ENCODE measurements at places on chromosomes 2 and 18.

DNA sequence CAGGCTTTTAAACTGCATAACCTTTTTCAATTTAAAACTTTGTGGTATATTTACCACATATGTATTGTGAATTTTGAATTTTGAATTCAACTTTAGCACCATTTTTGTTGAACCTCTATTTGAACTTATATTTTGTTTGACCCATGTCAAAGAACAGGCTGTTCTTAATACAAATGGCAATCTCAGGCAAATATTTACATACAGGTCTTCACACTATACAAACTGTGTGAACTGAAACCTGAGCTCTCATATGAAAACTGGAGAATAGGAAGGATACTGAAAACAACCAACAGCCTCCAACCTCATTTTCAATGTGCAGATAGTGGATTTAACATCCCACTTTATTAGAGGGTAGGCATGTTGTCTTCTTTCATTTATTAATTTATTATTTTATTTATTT is 491.8 kb downstream of the KCNJ3 start:
- no peak for DNase-seq

DNA sequence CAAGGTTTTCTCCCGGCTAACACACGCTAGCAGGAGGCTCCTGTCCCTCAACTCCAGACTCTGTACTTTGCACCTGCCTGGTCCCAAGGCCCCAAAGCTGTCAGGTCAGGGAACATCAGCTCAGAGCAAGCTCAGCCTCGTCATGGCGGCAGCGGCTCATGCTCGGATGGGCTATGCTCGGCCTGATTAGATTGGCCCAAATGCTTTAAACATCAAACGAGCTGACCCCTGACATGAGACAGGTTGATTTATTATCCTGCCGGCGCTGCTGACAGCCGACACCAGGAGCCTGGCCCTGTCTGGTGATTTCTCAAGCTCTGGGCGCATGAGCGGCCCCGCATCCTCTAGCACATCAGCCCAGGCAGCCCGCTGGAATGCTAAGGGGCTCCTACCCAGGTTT is 436.4 kb downstream of the EIPR1 start:
- no peak for DNase-seq

DNA sequence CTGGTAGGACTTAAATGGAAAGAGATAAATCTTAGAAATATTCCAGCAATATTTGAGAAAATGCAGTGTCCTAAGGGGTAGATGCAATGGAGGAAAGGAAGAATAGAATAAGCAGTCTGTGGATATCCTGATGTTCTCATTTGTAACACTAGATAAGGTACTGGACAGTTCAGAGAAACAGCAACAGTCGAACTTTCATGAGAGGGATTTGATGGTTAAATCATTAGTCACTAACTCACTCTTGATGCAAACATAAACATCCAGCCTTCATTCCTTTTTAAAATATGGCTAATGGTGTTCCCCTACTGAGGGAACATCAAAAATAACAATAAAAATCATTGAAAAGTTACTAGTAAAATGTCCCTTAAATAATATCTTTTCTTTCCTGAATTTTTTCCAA is 211.4 kb upstream of the SLC39A10 start:
- DNase-seq = no peak

DNA sequence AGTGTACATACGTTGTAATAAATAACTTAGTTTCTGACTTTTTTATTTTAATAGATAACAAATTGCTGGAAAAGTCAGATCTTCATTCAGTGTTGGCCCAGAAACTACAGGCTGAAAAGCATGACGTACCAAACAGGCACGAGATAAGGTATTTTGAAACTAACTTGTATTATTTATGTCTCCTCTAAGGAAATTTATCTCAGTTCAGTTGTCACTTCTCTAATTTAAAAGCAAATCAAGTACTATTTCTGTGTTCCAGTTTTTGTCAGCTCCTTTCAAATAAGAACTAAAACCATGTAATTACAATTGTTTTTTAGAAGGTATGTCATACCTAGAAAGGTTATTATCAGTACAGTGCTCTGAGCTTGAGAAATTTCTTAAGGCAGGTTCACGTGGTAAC is 4.6 kb downstream of the ATG16L1 start:
- no peak for DNase-seq

GRCh38 chr2:68768951-68769350 is 34.3 kb downstream of the ARHGAP25 start:
- DNase-seq = no peak

GRCh38 chr2:101463911-101464641 is 10.8 kb downstream of the RFX8 start:
- no peak for DNase-seq

DNA sequence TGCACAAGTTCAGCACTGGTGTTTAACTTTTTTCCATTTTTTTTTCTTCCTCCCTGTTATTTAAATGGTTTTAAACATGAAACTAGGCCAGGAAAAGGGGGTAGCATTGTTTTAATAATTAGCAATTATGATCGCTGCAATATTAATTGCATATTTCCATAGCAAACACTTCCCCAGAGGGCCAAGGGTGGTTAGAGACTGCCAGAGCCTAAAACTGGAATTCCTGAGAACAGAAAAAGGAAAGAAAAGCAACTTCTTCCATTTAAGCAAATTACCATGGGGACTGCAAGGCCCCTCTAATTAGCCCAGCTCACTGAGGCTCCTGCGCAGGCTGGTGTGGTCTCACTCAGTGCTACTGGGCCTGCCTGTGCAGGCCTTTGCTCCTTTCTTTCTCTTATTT is 201.5 kb downstream of the SMAD2 start:
- DNase-seq = no peak

DNA sequence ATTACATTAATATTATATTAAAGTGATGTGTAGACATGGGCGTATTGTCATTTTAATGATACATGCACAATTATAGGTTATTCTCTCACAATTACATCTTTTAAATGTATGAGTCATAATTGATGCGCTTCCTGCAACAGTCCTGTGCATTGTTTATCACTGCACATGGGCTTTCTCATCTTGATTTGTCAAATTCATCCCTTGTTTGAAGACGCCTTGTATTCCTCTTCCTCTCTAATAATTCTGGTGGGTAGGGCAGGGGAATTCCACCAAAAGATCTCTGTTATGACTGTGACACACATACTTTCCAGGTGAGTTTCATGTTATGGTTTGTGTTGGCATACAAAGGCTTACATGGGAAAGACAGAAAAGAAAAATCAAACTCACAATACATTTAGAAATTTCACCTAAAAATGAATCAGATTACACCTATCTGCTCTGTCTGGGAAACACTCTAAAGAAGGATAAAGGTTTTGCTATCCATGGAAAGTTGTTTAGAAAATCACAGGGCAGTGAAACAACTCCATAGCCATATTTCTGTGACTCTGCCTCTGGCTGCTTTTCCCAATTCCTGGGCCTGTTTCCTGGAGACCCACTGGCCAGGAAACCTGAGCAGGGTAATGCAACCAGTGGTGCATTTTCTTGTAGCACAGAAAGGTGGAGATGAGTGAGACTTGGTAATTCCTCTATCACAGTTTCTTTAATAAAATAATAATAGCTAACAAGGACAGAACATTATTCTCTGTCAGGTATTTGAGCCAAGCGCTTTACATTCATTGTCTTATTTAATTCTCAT is 13.2 kb downstream of the SLC9A2 start:
- DNase-seq = no peak

GRCh38 chr2:225190987-225191386 is 148.7 kb upstream of the DOCK10 start:
- DNase-seq = no peak

GRCh38 chr2:191316246-191316994 is 71.2 kb downstream of the MYO1B start:
- no peak for DNase-seq

- DNase-seq = no peak
These were observed 193.9 kb downstream of the RTP5 start for GRCh38 chr2:242063436-242063835.

- DNase-seq = no peak
These were observed 4.6 kb downstream of the IL37 start for GRCh38 chr2:112915300-112916144.

- DNase-seq = no peak
These were observed 21.5 kb upstream of the IL18RAP start for GRCh38 chr2:102401456-102401855.

DNA sequence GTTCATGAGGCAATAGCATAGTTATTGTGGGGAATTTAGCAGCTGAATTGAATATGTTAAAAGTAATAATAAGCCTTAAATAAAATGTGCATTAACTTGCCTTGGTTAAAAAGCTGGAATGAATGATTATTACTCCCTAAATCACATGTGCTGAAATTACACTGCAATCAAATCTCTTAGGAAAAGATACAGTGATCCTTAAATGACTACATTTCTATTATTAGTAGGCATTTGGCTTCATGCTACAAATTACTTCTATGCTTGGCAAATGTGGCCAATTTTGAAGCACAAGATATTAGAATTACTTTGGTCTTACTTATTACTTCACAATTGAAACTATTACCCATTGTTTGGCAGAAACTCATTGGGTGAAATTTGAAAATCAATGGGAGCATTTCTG is 5.4 kb downstream of the RND3 start:
- no peak for DNase-seq

- DNase-seq = no peak
These were observed 602.8 kb downstream of the EPHA4 start for GRCh38 chr2:220969348-220969747.

GRCh38 chr18:9561759-9562158 is 52.6 kb downstream of the PPP4R1 start:
- no peak for DNase-seq

DNA sequence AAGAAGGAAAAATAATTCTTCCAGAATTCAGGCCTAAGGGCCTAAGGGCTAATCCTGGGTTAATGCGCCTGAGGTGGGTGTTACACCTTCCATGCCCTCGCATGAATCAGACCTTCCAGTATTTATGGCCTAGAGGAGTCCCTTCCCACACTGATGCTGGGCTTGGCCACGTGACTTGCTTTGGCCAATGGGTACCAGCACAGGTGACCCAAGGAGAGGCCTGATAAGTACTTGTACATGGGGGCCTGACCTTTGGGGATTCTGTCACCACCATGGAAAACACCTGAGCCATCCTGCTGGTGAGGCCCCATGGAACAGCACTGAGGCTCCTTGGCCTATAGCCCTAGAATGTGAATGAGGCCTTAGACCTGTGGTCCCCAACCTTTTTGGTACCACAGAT is 79.8 kb downstream of the TNFRSF11A start:
- DNase-seq = no peak

DNA sequence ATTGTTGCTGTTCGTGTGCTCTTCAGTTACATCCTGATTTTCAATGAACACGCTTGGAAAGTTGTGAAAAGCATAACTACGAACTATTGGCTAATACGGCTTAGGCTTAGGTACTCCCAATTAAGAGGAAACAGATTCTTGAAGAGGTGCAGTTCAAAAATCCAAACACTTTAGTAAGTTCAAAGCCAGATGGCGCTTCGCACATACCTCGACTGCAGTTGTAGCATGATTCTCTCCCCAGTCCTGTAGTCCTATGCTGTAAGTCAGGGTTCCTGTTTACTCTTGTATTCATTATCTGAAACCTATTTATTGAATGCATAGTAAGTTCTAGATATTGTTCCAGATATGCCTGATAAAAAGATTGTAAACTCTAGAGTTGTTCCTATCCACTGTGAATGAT is 165.2 kb downstream of the TRIB2 start:
- DNase-seq = no peak

GRCh38 chr18:75545189-75545588 is 117.7 kb upstream of the SMIM21 start:
- no peak for DNase-seq

- no peak for DNase-seq
These were observed 82.3 kb downstream of the SH3RF3 start for GRCh38 chr2:109211315-109211714.

DNA sequence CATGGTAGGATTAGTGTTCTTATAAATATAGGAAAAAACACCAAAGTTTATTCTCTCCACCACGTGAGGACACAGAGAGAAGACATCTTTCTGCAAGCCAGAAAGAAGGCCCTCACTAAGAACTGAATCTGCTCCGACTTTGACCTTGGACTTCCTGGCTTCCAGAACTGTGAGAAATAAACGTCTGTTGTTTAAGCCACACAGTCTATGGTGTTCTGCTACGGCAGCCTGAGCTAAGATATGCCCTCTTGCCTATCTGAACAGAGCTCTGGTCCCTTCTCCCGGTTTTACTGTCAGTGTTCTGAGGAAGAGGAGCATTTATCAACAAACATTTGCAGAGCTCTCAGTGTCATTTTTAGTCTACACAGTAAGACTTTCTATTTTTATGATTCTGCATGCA is 131.3 kb downstream of the DOK6 start:
- DNase-seq = no peak

GRCh38 chr2:219508444-219508734 is 5.9 kb upstream of the ASIC4 start:
- DNase-seq = no peak

DNA sequence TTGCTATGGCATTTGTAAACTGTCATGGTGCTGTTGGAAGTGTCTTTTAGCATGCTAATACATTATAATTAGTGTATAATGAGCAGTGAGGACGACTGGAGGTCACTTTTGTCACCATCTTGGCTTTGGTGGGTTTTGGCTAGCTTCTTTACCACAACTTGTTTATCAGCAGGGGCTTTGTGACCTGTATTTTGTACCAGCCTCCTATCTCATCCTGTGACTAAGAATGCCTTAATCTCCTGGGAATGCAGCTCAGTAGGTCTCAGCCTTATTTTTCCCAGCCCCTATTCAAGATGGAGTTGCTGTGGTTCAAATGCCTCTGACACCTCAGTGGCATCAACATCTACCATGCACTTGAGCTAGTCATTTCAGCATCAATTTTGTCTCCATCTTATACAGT is 29.7 kb downstream of the LYPD6 start:
- DNase-seq = no peak

GRCh38 chr2:26018184-26019055 is 15.5 kb upstream of the RAB10 start:
- peak; percentile 87 for DNase-seq

DNA sequence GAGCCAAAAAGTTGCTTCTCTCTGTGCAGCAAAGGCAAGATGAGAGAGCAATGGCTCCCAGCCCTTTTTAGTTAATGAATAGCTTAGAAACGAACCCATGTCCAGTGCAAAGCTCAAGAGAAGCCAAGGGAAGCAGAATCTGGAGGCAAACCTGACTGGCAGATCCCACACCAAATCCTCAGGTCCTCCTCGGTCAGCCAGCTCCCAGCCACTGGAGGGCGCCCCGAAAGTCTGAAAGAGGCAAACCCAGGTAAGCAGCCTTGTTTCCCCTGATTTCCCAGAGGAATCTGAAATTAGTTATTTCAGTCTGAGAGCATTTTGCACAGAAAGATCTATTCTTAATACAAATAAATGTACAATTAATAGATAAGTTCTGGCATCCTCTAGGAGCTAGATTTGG is 71.3 kb upstream of the PID1 start:
- no peak for DNase-seq

- no peak for DNase-seq
These were observed 27.2 kb downstream of the CROCC2 start for GRCh38 chr2:240933048-240933965.

- no peak for DNase-seq
These were observed 116.9 kb downstream of the FAM161A start for GRCh38 chr2:61736953-61737352.

DNA sequence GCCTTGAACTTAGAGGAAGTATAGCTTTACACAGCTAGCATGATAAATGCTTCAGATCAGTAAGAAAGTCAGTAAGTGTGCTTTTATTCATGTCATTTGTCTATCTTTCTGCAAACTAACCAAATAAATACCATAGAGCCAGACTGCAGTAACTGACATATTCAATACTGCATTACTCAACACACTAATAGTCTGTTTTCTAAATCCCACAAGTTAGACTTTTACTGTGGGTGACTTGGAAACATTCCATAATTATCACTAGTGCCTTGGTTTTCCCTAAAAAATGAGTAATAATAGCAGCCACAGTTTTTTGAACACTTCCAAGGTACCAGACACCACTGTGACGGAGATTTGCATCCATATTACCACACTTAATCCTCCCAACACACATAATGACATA is 33.0 kb downstream of the ACVR1 start:
- no peak for DNase-seq
